ENCODE measurements at places on chromosomes 4 and X.

- no peak for DNase-seq
Observed at GRCh38 chrX:926070-926469, 286.4 kb downstream of the CRLF2 start.

- no peak for DNase-seq
Observed at GRCh38 chrX:153568451-153569011, 30.4 kb downstream of the CCNQ start.

DNA sequence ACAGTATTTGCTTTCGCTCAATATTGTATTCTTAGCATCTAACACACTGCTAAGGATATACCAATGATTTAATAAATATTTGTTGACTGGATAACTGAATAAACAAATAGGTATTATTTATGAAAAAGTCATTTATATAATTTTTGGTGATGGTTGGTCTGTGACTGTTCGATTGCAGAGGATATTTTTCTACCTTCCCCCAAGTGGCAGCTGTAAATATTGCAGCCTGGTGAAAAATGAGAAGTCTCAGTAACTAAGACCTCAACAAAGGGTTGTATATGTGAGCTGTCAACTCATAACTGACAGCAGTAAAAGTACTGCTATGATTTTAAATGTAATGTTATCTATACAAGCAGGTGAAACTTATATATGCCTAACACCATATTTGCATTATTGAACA is 36.0 kb downstream of the HTR2C start:
- DNase-seq, result no peak

DNA sequence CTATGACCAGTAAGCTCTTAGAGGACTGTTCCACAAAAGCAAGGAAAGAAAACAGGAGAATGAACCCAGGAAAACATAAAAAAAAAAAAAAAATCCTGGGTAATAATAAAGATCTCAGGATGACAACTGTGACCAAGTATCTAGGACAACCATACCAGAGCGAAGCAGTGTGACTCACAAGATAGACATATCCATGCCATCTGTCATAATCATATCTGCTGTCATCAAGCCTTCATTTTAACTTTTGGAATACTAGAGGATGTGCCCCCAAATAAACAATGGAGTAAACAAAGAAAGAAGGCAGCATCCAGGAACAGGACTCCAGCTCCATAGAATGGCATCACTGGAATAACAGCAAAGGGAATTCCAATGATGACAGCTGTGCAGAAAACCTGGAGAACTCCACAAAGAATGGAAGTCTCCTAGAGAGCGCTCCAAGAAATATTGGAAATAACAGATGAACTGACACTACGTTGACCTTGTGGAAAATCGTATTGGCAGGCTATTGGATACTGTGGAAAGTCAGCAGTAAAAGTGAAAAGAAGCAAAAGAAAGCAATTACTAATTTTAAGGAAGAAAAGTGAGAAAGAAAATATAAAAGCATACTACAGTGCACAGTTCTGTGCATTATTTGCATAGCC is 35.3 kb downstream of the HPGDS start:
- DNase-seq, result no peak

- no peak for DNase-seq
Observed at GRCh38 chrX:143661286-143661685, 25.4 kb upstream of the SLITRK4 start.

- no peak for DNase-seq
Observed at GRCh38 chr4:99966692-99967091, 16.6 kb upstream of the H2AZ1 start.

- DNase-seq, result no peak
Observed at GRCh38 chrX:24718771-24719170, 25.1 kb downstream of the POLA1 start.

GRCh38 chr4:153089742-153090141 is 114.5 kb upstream of the TRIM2 start:
- no peak for DNase-seq

- DNase-seq, result no peak
Observed at GRCh38 chr4:4762909-4763821, 96.3 kb upstream of the MSX1 start.

GRCh38 chr4:15654593-15655222 is 449 bp downstream of the FBXL5 start:
- DNase-seq, result no peak

DNA sequence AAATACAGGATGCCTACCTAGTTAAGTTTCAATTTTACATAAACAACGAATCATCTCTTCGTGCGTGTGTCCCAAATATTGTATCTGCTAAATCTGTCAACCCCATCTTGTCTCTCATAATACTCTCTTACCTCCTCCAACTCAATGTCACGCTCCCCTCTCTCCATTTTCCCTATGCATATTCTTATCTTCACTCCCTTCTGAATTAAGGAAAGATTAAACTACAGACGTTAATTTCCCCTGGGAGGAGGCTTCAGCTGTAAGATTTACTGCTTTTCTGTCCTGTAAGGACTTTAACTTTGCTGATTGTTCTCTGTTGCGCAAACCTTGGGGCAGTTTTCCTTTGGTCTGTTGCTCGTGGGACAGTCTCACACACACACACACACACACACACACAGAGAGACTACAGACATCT is 455 bp upstream of the ABCB7 start:
- no peak for DNase-seq

DNA sequence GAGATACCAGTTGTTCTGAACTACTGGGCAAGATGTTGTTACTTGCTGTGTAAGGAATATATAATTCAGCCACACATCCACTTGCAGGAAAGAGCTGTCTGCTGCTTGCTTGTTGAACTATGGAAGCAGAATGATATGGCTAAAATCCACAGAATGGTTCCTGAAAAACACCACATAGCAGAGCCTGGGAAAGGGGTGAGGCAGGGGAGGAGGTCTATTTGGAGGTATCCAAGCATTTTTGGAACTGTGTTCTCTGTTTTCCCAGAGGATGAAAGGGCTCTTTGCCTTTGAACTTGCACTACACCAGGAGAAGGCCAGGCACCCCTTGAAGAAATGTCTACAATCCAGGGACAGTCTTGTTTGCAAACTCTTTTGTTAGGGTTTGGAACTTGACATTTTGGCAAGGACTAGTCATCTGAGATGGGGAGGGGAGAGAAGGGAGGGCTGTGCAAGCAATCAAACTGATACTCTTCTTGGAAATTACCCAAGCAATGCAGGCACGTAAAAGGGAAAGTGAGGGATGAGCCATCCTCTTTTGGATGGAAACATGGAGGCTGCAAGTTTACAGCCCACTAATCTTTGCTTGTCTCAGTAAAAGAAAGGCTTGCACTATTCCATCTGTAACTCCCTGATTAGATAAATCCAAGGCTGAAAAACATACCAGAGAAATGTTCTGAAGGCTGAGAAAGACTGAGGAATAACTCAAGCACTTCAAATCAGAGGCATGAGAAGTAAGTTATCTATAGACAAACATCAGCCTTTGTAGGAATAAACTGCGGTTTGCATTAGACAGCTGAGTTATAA is 141.0 kb downstream of the TSPAN5 start:
- no peak for DNase-seq

GRCh38 chr4:152126238-152126637 is 365.4 kb upstream of the GATB start:
- no peak for DNase-seq

GRCh38 chr4:172095161-172095560 is 282.0 kb downstream of the GALNTL6 start:
- peak; percentile 83 for DNase-seq

DNA sequence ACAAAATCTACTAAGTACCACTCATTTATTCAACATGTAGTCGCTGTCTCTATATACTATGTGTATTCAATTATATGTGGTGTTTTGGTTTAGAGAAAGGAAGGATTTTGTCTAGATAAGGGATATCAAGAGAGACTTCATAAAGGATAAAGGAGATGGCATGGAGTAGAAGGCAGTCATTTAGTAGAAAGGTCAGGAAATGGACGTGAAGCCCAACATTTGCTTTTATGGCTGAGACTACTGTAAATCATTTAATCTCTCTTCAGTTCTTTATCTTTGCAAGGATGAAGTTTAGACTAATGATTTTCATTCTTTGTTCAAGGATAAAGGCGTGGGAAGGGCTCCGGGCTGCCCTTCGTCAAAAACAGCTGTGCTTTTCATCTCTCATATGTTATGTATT is 25.2 kb downstream of the IL2 start:
- DNase-seq, result no peak

DNA sequence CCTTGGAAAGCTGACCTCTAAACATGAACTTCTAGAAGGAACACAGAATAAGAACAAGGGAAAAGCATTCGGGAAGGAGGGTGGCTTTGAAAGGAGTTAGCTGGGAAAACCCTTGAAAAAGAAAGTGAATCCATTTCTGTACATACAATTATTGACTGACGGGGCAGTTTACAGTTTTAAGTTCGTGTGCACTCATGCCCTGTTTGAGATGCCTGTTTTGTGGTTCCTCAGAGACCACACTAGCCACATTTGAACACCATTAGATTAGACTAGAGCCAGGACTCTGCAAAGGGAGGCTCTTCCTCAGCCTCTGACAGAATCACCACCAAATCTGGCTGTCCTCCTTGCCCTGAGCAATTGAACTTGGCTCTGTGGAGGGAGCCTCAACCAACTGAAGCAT is 158.3 kb downstream of the PALLD start:
- DNase-seq, result no peak

DNA sequence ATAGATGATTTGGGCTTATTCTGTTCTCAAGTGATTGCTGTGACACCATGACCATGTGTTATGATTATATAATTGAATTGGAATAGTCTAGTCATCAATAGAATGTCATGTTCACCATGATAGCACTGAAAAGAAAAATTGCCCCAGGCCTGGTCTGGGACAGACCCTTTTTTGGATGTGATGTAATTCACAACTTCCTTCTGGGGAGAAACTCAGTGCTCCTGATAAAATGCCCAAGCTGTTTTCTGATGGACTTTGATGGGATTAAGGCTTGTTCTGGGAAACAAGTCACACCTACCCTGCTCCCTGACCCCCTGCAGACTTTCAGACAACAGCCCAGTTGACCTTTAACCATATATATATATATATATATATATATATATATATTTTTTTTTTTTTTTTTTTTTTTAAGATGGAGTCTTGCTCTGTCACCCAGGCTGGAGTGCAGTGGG is 65.3 kb downstream of the RHOH start:
- DNase-seq, result no peak

DNA sequence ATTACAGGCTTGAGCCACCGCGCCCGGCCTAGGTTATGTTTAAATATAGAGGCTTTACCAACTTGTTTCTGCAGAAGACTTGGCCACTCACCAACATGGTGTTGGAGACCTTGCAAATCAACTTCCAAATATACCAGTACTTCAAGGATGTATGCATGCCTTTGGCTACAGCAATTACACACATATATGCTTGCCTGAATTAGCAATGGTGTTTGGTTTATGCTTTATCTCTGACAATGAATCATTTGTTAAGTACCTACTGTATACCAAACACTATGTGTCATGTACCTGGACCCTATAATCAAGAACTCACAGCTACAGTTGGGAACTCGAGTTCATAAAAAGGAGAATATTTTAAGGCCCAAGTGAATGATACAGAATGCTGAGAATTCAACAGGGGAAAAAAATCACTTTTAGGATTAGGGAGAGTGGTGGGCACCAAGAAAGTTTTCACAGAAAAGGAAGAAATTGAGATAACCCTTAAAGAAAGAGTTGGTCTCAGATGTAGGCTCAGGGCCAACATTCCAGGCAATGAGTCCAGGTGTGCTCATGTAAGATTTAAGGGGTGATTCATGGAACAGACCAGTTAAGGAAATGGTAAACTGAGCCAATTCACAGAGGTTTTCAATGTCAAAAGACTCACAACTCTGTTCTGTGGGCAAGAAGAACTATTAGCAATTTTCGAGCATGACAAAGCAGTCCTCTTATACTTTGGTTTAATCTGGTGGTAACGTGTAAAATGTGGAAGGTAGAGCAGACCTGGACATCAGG is 98.9 kb downstream of the BCOR start:
- DNase-seq, result no peak

DNA sequence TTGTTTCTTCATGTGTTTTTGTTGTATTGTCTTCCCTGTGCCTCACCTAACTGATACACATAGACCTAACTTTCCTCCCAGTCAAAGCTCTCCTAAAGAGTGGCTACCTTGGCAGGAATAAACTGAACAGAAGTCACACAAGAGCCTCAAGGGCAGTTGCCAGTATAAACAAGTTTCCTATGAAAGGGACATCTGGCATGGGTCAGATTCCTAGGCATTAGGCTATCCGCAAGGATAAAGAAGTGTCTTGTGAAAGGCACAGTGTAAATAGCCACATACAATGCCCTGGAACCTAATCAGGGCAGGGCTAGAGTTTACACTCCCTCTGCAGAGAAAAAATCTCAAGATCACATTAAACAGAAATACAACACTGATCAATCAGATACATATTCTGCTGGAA is 220.8 kb downstream of the SPANXN3 start:
- peak; percentile 37 for DNase-seq

DNA sequence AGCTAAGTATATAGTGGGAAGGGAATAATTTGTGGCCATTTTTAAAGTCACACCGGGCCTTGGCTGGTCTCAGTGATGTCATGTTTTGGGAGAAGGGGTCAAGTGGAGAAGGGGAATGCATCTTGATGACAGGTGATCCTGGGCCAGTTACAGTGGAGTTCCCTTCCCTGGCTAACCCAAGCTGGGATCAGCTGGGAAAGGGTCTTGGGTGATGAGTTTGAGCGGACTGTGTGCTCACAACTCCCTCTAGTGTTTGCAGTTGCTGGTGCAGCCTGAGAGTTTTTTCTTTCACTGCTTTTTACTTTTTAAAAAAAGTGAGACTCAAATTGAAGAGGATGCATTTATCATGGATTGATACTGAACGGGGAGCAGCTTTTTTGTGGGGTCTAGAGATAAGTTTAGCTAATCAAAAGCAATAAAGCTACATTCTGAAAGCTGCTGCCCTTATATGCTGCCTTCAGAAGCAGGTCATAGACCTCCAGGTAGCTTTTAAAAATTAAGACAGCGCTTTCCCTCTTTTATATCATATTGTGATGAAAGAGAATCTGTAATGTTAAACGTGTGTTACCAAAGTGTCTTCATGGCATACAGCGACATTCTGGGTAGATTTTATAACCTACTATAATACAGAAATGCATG is 164.7 kb downstream of the DCLK2 start:
- DNase-seq, result no peak

DNA sequence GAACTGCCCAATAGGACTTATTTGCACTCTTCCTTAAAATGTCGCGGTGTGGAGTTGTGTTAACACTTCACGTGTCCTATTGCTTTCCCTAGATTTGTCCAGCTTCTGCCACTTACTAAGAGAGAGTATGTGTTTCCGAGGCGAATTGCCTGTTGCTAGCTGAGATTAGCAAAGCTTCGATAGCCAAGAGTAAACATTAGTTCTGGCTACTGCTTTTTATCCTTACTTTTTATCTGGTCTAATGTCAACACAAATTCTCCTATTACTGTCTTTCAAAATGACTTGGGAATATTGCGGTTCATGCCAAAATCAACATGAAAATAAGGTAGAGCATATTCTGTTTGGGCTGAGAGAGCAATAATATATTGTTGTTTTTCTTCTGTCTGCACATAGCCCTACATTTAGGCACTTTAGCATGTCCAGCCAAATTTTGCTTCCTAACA is 90.4 kb upstream of the VEGFC start:
- peak; percentile 52 for DNase-seq

DNA sequence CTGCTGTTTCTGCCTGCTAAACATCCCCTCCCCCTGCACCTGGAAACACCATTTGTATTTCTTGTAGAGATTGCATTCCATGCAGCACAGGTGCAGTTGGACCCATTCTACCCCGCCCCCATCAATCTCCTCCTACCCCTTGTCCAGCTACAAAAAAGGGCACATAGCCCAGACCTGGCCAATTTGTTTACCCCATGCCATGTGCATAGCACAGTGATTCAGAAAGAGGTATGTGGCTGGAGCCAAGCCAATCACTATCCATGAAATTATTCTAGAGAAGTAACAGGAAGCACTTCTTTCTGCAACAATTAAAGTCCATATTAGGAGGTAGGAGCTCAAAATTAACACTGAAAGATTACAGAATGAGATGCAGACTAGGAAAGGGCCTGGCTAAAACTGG is 20.2 kb upstream of the TMEM184C start:
- DNase-seq, result no peak

All from NCI-H748 treated with DMSO at 0.1 percent for 48 hours (cell line).